Heart right ventricle (tissue), 16 donors: ENCODE measurements at places on chromosomes 2 and 18.

GRCh38 chr2:44398243-44398897 is 36.6 kb downstream of the CAMKMT start:
- DNase-seq = no peak

GRCh38 chr2:208407667-208408066 is 1.1 kb downstream of the PTH2R start:
- DNase-seq = no peak

GRCh38 chr18:48715711-48716361 is 177.0 kb downstream of the CTIF start:
- DNase-seq = no peak

DNA sequence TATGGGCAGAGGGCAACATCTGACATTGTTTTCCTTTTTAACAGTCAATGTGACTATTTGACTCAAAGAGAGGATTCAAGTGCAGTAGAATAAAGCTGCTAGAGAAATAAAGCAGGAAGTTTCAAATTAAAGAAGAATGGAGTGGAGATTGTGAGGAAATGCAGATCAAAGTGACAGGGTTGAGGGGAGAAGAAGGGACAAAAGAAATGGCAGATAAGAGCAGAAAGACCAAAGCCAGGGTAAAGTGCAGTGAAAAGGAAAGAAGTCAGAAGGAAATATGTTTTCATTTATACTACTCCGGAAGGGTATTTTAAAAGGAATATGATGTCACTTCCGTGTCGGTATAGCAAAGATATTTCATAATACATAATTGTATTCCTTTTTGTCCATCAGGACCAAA is 297.5 kb upstream of the CRIM1 start:
- no peak for DNase-seq

DNA sequence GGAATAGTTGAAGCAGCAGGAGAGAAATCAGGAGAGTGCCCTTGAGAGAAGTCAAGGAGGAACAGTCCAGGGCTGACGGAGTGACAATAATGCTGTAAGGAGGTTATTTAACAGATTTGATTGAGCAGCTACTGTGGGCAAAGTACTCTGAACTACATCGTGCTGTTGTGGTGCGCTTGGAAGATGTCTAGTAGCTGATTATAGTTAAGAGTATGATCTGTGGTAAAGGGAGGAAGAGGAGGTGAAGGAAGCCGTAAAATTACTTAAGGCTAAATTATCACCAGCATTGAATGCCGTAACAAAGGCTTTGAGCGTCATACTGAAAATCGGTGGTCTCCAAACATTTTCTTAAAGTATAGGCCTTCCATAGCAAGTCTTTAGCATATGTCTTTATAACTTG is 4.5 kb downstream of the PCBP1 start:
- DNase-seq = no peak

DNA sequence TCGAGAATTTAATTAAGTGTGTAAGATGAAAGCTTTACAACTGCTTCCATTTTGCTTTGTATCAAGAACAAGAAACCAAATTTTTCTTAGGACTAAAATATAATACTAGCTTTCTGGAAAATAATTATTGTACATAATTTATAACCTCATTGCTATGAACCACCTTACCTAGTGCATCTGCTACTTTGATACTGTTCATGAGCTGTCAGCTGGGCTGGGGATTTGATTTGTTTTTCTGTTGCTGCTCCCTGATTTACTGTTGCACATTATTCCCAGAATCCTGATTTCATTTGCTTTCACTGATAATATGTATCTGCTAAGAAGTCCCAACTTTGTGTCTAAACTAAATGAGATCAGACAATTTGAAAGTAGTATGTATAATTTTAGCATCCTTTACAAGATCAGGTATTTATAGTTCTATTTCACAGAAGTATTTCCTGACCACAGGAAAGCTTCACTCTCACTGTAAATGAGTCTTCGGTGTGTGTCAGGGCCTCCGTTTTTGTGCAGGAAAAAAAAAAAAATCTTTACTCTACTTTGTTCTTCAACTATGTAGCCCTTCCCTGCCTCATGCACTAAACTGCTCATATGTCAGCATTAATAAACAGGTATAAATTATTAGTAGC is 105.6 kb upstream of the CCDC150 start:
- DNase-seq = no peak

- no peak for DNase-seq
These were observed 27.8 kb downstream of the RAB31 start for GRCh38 chr18:9735879-9736278.

DNA sequence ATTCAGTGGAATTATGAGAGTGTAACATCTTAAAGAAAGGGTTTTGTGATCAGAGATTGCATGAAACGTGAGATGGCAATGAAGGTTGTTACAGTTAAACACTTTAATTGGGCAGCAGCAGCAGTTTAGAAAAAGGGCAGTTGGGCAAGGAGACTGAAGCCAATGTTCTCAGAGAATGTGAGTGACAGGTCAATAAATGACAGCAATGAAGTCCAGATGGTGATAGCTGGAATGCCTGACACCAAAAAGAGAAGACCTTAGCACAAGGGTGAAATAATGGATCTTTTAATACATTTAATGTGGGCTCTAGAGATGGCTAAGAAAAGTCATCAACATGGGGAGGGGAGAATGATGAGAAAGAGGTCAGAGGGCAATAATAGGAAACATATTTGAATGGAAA is 89.4 kb upstream of the CDH7 start:
- DNase-seq = no peak

GRCh38 chr2:185738679-185739472 is at the start of gene FSIP2:
Gene FSIP2, plus strand, starts transcription at chr2:185738804. Its CDS starts 91 bp downstream, at chr2:185738895.
- DNase-seq = peak; percentile 49

DNA sequence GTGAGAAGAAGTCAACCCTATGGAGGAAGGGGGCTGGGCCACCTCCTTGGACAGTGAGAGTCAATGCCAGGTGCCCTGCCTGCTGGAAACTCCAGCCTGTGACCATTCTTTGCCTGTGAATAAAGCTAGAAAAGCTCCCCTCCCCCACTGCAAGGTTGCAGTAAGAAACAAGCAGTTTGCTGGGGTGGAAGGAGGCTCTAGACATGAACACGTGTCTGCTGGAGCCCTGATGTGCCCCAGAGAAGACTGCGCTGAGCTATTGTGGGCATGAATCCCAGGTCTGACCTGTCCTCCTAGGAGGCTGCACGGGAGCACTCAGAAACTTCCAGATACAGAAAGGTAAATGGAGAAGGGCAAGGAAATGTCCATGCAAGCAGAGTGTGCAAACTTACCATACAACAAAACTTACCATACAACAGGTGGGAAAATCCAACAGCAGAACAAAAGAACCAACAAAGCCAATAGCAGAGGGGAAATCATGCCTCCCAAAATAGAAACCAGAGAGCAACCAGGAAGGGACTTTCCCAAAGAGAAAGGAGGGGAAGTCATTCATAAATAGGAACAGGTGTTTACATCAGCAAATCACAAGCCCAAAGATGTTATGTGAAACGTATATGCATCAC is 278.7 kb downstream of the BCL2 start:
- no peak for DNase-seq

- DNase-seq = no peak
These were observed at the start of gene MAL for GRCh38 chr2:95025406-95026319. Gene MAL, plus strand, starts transcription at chr2:95025708. Its CDS starts 85 bp downstream, at chr2:95025793.

DNA sequence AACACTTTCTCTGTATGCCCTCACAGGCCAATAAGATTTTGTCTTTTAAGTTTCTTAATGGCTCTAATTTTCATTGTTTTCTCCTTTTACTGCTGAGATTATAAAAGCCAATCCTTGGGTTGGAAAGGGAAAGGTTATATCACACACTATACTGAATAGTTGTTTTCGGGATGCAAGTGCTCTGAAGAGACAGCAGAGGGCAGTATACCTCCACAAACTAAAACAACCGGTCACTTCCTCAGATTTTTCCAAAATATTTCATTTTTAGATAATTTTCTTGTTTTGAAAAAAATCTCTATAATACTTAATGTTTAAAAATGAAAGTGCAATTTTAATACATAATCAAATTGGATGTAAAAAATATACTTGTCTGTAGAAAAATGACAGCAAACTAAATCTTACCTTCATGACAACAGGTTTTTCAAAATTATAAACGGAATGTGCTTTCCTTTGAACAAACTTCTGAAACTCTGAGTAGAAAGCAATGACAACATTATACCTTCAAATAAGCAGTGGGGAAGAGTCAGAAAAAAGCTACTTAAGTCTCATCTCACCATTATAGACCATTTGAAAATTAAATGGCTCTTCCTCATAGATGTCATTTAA is 82.7 kb downstream of the ORC4 start:
- no peak for DNase-seq

DNA sequence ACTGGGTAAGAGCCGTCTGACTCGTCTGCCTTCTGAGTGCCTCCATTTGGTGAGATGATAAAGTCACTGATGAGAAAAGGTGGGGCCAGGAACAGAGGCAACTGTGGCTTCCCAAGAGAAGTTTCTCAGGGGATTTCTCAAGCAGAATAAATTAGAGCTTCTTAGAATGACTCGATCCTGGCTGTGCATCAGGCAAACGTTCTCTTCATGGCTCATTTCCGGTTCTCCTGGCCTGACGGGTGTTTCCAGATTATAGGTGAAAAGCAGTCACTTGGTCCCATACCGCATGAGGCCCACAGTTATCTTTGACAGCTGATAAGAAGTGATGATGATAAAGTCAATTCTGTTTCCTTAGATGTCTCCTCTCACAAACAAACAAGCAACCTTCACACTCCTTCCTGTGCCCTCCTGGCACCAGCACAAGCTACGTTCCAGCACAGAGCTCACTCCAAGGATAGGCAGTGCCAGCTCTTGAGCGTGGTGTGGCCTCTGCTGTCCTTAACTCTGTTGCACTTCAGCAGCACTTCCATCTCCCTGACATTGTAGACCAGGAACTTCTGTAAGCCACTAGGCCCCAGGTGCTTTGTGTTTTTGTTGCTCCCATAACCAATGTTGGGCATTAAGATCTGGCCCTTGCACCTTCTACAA is 37.8 kb upstream of the KCNF1 start:
- DNase-seq = peak; percentile 44

GRCh38 chr2:161946489-161947107 is 127.4 kb downstream of the DPP4 start:
- no peak for DNase-seq

DNA sequence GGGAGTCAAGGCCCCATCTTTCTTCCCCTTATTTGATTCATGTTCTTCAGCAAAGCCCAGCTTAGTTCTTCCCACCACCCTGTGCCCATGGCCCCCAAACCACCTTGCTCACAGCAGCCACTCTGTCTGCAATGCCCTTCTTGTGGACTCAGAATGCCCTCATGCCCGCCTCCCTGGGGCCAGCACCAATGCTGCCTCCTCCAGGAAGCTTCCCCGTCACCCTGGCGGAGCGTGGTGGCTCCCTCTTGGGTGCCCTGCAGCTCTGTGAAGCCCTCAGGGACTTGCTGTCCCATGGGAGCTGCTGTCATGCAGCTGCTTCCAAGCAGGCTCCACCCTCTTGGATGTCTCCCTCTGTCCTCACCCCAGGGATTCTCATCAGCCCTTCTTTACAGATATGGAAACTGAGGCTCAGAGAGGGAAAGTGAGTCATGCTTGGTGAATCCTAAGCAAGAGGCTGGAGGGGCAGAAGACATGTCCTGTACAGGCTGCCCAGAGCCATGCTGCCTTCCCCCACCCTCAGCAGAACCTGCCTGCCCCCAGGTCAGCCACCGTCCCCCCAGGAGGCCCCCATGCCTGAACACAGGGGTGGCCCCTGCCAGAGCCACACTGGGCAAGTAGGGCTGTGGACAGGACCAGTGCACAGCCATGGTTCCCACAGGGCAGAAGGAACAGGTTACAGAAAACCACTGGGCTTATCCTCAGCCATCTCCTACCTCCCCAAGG is 11.8 kb upstream of the DUSP2 start:
- DNase-seq = no peak

- DNase-seq = no peak
These were observed 2.8 kb upstream of the WNT10A start for GRCh38 chr2:218877891-218878290.

DNA sequence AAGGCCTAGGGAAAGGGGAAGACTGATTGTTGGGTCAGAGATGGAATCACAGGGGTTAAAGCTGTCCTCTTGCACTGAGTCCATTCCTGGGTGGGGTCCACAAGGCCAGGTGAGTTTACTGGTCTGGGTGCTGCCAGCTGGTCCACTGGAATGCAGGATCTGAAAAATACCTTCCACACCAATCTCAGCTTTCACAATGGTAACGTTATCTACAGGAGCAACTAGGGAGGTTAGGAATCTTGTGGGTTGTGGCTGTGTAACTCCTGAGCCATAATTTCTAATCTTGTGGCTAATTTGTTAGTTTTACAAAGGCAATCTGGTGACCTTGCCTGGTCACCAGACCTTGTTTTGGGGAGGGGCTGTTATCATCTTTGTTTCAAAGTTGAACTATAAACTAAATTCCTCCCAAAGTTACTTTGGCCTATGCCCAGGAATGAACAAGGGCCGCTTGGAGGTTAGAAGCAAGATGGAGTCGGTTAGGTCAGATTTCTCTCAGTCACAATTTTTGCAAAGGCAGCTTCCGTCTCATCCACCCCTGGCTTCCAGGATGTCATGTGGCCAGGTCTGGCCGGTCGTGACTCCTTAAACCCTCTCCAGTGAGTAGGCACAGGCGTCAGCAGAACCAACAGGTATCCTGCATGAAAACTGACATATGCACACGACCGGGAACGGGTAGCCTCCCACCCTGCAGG is 123.3 kb upstream of the SH3BP4 start:
- no peak for DNase-seq

- DNase-seq = no peak
These were observed 209.5 kb downstream of the DYSF start for GRCh38 chr2:71662665-71663394.

DNA sequence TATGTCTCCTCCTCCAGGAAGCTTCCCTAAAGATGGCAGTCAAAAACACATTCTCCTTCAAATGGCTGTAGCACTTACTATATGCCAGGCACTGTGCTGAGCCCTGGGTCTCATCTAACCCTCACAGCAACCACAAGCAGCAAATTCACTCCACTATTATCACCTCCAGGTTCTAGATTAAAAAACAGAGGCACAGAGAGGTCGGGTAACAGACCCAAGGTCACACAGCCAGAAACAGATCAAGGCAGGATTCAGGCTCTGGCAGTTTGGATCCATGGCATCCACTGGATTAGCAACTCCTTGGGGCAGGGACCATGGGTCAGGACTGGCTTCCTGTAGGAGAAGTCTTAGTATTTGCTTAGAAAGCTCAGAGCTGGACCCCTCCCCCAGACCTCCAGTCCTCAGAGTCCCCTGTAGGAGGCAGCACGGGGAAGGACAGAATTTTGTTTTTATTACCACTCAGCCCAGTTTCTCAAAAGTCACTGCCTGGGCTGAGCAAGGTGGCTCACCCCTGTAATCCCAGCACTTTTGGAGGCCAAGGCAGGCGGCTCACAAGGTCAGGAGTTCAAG is 34.4 kb downstream of the ZFP36L2 start:
- DNase-seq = no peak
